Right atrium auricular region (tissue), 2 donors: ENCODE measurements at places on chromosomes 4 and X. TPM values are rescaled to one million over a fixed set of nuclear protein-coding genes. Genes with fewer than 3 reads are reported as not detected.

- DNase-seq: no peak
Measured at GRCh38 chr4:126027601-126028000, 712.8 kb downstream of the FAT4 start.

GRCh38 chrX:630612-631496 lies at the start of gene SHOX:
TSS of gene SHOX (plus strand) at chrX:630791. CDS start at chrX:630898, 107 bp downstream.
- DNase-seq: no peak

- DNase-seq: peak; percentile 69
Measured at GRCh38 chr4:10157478-10158332, 41.1 kb upstream of the WDR1 start.

DNA sequence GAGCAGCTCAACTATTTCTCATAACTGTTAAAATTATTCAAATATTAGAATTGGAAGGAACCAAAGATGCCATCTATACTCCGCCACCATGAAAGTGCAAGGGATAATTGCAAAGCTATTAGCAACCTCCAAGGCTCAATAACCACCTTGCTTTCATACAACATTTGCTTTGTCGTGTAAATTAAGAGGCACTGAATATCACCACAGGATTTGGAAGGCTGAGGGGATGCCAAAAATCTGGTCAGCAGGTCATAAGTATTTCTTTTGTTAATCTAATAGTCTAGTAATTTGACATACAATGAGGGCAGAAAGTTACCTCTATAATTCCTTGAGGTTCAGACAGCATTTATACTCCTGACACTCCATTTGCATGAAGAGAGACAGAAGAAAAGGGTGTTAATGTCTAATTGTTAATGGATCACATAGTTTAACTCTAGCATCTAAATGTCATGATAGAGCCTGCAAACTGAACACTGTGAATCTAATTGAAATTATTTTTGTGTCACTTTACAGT lies 200.9 kb upstream of the DIAPH2 start:
- DNase-seq: no peak

DNA sequence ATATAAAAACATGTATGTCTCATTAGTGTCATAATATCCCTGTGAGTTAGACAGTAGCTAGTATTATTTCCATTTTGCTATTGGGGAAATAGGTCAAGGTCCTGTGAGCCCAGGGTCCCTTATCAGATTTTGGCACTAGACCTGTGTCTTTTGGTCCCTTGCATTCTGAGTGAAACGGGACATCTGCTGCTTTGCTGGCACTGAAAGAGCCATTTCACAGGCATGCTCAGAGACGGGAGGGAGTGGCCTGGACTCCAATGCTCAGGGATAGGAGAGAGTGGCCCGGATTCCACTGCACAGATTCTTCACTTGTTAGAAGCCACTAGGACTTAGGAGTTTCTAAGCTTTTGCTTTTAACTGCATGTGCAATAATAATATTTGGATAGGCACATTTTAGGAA lies 177.2 kb downstream of the TSPAN5 start:
- DNase-seq: no peak

GRCh38 chrX:37998586-37999262 lies 7.6 kb upstream of the SYTL5 start:
- no peak for DNase-seq

- DNase-seq: no peak
Measured at GRCh38 chr4:66108898-66109297, 438.6 kb upstream of the EPHA5 start.

DNA sequence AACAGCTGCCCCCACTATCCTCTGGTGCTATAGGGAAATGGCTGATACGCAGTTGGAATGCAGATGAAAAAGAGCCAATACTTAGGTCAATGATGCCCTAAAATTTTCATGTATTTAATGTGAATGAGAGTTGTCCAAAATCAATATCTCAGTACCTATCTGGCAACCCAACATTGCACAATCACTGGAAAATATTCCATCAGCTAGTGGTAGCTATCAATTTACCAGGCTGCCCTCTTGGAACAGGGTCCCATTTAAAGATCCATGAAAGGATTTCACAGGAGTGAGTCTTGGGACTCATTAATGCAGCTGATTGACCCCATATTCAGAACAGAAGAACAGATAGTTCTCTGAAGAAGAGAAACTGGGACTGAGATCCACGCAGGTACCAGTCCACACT lies 638.9 kb downstream of the SMARCA1 start:
- DNase-seq: no peak

- no peak for DNase-seq
Measured at GRCh38 chrX:2500803-2501558, at the start of the genes DHRSX and ZBED1. TSS of gene DHRSX (minus strand) at chrX:2500976. CDS start at chrX:2500925, 51 bp downstream. TSS of gene ZBED1 (minus strand) at chrX:2500976. CDS start at chrX:2490719, 10,257 bp downstream.

GRCh38 chr4:175784986-175785525 lies 27.0 kb downstream of the GPM6A start:
- DNase-seq: no peak

MAGIX gene
- 23.4 TPM for total RNA-seq

TMEM271 gene
- not detected for total RNA-seq

DSPP gene
- not detected for total RNA-seq

GABRE gene
- total RNA-seq: 4.2 TPM

DRD5 gene
- total RNA-seq: not detected

TBC1D8B gene
- total RNA-seq: 4.6 TPM
